ENCODE measurements at places on chromosomes 1 and 21.
A peak's percentile ranks its signal among the peaks of the same experiment; 100 is the strongest.

- peak; percentile 64 for DNase-seq
Measured at GRCh38 chr1:4085546-4085945, 185.5 kb upstream of the C1orf174 start.

- no peak for DNase-seq
Measured at GRCh38 chr1:25825605-25826004, 5.9 kb downstream of the MTFR1L start.

GRCh38 chr1:61741711-61742619 lies at the start of gene PATJ:
PATJ (plus strand) TSS chr1:61742480; CDS start chr1:61762893, 20,413 bp downstream.
- peak; percentile 80 for DNase-seq

DNA sequence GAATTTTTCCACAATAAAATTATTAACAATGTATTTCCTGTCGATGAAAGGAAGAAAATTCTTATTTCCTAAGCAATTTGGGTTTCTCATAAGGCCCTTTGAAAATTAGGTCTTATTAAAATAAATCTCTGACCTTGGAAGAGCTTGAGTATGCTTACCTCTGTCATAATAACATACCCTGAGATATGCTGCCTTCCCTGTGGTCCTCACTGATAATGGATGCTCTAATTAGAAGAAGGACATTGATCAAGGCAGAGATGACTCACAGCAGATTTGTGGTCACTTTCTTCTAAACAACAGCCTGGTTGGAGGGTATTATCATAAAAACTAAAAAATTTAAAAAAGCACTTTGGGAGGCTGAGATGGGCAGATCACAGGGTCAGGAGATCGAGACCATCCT lies 217.8 kb downstream of the GRIK1 start:
- no peak for DNase-seq

DNA sequence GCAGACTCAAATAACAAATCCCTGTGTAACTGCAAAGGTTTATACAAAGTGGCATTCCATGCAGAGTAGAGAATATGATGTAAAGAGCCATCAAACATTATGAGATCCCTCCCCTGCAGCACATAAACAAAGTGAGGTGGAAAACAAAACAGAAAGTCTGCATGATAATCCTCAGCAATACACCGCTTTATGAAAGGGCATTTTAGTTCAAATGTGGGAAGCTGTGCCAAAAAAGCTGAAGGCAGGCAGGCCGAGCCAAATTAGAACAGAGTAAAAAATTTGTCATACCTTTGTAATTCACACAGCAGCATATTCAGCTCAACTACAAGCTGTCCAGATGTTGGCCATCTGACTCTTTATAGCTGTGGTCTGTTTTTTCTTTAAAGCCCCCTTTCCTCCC lies 113.5 kb downstream of the LHX9 start:
- peak; percentile 6 for DNase-seq

DNA sequence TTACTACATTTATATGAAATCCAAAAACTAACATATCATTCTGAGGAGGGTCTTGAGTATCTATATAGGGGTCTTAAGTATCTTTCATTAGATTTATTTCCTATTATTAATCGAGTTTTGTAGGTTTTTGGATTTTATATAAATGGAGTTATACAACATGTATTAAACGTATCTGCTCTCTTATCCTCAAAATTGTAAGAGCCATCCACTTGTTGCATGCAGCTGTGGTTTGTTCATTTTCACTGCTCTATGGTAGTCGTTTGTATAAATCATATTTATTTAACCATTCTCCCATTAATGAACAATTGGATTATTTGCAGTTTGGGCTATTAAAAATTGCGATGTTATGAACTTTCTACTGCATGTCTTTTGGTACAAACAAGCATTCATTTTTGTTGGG lies 97.1 kb downstream of the ENAH start:
- DNase-seq: no peak

DNA sequence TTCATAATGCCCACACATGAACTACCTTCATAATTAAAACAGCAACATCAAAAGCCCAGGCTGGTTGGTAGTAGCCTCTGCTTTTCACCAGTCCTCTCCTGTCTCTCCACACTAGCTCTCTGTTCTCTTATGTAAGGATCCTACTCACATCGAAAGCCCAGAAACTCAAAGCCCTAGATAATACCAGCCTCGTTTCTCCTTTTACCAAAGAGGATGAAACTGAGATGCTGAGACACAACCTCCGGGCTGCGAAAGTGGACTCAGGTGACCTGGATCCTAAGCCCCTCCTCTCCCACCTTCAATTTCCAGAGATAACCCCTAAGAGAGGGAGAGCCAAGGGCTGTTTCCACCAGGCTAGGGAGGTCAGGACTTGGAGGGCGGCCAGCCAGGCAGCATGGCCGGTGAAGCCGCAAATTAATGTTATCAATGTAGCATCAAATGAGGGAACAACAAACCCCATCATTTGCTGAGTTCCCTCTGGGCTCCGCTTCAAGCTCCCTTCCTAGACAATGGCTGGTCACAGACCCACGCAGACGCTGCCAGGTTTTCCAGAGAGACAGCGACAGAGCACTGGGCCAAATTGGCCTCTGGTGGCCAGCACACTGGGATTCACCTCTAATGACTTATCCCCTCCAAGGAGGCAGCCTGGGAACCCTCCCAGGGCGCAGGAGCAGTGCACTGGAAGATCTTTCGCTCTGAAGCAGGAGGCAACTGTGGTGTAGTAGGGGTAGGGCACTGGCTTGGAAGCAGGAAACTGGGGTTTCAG lies 20.7 kb upstream of the STMN1 start:
- DNase-seq: peak; percentile 70

DNA sequence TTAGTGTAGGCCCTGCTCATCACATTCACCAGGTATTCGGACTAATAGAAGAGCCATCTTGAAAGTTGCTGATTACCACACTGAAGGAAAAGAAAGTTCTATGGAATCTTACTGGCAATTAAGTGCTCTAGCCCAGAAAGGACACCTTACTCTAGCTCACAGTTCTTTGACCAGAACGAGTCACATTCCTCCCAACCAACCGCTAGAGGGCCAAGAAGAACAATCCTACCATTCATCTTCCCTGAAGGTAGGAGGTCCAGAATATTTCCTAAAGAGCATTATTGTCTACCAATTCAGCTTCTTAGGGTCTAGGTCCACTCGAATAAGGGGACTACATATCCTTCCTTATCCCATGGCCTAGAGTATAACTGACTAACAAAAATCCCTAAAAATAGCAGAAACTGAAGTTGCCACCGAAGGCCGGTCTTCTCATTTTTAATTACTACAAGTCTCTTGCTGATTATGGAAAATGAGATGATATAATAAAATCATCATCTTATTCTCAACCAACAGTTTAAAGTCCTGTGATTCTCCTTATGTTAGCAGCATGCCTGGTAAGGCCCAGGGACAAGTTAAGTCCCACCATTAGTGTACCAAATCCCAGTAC lies 2.7 kb upstream of the FMO1 start:
- peak; percentile 46 for DNase-seq

DNA sequence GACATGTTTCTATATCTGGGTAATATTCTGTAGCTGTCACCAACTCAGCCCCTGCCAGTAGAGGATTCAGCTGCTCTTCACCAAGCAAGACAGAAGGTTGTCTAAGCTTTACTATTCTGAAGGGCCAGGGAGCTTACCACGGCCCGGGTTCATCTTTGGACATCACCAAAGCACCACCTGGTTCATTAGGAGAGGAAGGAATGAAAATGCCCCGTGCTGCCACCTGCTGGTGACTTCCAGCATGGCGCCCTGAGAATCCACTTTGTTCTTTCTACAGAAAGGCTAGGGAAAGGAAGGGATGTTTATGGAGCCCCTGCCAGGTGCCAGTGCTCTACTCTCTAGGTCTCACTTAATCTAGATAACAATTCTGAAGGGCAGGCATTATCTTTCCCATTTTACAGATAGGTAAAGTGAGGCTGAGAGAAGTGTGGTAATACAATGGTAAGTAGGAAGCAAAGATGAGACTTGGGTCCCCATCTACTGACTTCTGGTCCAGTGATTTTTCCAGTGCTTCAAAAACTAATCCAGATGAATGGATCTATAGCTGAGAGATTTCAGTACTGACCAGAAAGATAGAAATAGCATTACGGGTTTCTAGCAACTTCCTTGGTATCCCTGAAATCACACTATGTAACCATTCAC lies 79.5 kb downstream of the BEND5 start:
- DNase-seq: peak; percentile 85

DNA sequence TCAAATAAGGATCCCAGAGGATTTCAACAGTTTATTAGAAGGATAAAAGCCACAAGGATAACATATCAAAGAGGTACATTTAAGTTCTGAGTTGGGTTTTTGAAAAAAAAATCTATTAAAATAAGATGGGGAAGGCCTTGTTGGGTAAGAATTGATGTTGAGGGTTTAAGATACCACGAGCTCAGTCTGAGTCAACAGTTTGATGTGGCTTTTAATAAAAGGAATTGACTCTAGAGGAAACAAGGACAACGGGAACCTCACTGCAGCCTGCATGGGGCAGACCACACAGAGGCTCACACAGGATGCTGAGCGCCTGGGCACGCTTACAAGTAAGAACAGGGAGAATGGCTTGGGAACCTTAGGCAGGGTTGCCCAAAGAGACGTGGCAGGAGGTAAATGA lies 107.5 kb downstream of the TIAM1 start:
- no peak for DNase-seq

GRCh38 chr1:1310476-1311053 lies 2.2 kb downstream of the PUSL1 start:
- DNase-seq: no peak

DNA sequence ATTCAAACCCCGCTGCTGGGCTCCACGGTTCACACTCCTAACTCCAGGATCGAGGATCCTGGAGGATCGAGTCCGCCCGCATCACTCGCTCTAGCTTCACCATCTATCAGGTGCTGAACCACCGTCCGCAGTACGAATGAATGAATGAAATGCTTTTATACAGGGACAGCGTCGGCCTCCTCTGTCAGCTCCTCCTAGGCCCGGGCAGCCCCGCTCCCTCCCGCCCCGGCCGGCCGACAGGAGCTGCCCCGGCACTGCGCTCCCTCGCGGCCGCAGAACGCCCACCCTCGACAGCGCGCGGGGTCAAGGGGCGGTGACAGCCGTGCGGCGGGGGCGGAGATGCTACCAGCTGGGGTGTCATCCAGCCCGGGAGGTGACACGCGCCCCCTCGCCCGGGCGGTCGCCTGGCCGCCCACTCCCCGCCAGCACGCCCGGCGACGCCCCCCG lies 520 bp downstream of the ZBTB17 start:
- DNase-seq: peak; percentile 79

DNA sequence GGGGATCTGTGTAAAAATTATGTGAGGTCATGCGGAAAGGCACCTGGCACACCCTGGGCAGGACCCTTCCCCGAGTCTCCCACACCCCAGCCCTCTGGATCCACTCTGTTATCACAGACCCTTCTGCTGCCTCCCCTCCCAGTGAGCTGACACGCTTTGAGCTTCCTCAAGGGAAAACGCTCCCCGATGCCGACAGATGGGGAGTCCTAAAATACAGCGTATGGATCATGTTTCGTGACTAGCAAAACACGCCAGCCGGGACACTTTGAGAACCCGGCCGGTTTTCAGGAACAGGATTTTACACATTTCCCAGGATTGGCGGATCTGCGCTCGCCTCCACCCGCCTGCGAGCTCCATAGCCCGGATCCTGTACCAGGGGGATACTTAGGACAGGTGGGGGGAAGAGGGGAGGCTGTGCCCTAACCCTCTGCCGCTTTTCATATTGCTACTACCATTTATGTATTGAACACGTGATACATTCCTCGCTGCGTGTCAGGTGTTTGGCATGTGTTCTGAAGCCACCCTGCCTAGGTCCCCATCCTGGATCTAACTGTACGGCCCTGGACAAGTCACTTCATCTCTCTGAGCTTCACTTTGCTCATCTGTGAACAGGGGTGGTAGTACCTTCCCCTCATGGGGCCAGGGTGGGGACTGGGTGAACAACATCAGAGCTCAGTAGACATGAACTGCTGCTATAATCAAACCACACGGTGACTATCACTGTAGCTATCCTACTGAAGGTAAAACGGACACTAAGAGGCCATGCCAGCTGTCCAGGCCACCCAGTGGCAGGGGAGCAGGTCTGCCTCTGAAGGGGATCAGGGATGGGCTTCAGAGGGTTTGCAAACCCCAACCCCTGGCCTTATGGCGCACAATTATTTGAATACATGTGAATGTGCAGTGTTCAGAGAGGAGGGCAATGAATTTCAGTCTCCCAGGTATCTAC lies 63.2 kb downstream of the SSBP3 start:
- DNase-seq: no peak

DNA sequence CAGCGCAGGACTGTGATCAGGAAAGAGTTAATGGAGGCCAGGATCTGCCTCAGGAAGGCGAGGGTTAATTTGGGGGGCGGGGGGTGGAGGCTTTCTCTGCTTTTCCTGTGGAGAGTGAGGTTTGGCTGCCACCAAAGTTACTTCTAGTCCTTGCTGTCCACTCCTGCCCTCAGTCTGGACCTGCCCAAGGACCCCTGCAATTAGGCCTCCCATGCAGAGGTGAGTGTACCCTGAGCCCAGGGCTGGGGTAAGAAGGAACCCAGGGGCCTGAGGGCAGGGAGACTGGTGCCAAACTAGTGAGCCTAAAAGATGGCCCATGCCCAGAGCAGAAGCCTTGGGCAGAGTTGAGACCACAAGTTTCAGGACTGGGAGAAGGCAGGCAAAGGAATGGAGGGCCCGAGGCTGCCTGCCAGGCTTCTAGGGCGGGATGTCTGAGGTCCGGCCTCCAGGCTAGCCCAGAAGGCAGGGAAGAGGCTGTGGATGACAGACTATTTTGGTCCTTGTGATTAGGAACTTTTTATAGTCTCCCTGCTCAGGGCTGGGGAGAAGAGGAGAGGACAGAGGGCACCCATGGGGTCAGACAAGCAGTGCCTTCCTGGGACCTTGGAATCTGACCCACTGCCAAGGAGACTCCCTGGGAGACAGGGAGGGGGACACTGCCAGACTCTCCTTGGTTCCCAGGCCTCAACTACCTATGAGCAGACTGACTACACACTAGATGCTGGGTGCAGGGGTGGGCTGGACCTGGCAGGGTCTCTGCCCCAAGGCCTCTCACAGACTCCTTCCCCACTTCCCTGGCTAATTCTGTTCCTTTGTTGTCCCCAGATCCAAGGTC lies at the start of gene FAM110D:
TSS of gene FAM110D (plus strand) at position 172 of the 835 bp plus-strand sequence. CDS start 2,213 bp downstream, outside the sequence.
- no peak for DNase-seq

- DNase-seq: no peak
Measured at GRCh38 chr1:116891396-116892079, 18.2 kb upstream of the PTGFRN start.

GRCh38 chr1:33465316-33465715 lies 7.1 kb upstream of the ZSCAN20 start:
- no peak for DNase-seq
